ENCODE measurements at places on chromosomes 12 and 14. TPM values are rescaled to one million over a fixed set of nuclear protein-coding genes. Genes with fewer than 3 reads are reported as not detected.

The ASCL1 gene
- total RNA-seq, result not detected

The RFX4 gene
- total RNA-seq, result not detected

The SLC2A14 gene
- 0.13 TPM for total RNA-seq

The SERPINA5 gene
- total RNA-seq, result 0.33 TPM

The CLBA1 gene
- total RNA-seq, result 12.1 TPM

All from smooth muscle cell of the pulmonary artery (primary cell).